ENCODE measurements at places on chromosomes 11 and 22.

DNA sequence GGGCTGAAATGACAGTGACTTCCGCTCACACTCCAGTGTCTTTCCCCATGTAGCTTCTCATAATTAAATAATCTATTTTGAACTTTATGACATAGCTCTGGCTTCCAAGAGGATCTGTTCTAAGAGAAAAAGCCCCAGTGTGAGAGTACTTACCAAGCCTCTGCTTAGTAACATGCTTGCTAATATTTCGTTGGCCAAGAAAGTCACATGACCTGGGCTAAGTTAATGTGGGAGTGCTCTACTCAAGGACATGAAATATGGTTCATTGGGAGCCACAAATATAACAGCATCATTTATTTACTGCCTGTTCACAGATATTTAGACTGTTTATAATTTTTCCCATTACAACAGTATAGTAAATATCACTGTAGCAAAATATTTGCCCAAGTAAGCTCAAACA lies 42.5 kb downstream of the CCDC73 start:
- DNase-seq: no peak

- no peak for DNase-seq
Observed at GRCh38 chr11:73894725-73895335, 18.0 kb downstream of the PAAF1 start.

DNA sequence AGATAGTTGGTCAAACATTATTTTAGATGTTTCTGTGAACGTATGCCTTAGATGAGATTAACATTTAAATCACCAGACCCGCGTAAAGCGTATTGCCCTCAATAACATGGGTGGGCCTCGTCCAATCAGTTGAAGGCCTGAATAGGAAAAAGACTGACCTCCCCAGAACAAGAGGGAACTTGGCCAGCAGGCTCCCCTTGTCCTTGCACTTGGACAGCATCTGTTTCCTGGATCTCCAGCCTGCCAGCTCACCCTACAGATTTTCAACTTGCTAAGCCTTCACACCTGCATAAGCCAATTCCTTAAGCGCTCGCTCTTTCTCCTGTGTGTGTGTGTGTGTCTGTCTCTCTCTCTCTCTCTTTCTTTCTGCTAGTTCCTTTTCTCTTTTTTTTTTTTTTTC lies 8.2 kb downstream of the TOM1 start:
- no peak for DNase-seq

- no peak for DNase-seq
Observed at GRCh38 chr11:60165538-60165937, 17.3 kb downstream of the MS4A6A start.

- DNase-seq: no peak
Observed at GRCh38 chr11:89536926-89537325, 45.8 kb upstream of the NOX4 start.

DNA sequence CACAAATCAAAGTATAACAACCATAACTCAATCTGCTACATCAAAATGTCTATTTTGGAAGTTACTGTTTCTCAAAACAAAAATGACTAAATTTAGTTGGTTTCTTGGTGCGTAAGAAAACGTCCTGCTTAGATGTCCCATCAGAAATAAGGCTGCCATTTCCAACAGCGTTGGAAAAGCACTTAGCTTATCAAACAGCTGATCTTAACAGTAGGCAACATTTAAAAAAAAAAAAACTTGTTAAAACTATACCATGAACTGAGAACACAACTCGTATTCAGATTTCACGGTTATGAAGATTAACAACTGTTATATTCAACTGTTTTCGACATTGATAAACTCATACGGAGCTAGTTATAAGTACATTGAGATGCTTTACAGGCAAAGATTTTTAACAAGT lies 2.4 kb downstream of the CEP57 start:
- no peak for DNase-seq

- no peak for DNase-seq
Observed at GRCh38 chr11:119531623-119532022, 108.7 kb upstream of the THY1 start.

DNA sequence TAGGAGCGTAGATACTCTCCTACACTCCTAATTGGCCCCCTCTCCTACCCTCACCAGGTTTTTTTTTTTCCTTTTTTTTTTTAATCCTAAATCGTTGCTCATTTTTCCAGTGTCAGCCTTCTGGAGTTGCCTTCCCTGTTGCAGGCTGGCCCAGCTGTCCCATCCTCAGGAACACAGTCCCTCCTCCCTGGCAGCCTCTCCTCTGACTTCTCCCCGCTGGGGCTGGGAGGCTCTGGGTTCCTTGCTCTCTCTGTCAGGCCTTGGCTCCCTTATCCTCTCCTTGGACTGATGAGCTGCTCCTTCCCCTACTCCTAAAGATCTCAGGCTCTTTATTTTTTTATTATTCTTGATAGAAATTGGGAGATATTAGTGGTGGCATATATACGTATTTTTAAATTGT lies 62.2 kb downstream of the PKNOX2 start:
- DNase-seq: no peak

DNA sequence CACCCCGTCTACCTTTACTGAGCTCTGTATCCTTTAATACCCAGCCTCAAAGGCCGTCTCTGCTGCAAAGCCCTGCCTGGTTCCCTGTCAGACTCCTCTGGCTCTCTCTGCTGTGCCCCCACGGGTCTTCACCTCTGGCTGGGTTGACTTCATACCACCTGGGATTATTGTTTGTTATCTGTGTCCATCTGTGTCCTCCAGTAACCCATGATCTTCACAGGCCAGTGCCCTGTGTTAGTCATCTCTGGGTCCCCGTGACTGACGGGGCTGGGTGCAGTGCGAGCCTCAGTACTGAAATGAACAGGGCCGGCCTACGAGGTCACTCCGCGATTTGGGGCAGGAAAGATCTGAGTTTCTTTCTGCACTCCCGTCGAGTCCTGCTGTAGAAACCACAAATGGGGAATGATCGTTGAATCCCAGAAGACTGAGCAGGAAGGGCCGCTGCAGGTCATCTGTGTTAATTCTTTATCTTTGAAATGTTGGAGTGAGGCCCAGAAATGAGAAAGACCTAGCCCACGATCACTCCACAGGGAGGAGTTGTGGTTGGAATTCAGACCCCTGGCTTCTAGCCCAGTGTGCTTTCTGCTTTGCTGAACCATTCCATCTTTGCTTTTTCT lies 12.3 kb upstream of the TUB start:
- DNase-seq: no peak
